Mononuclear cell (primary cell): ENCODE measurements at places on chromosomes 1 and 21. TPM values are rescaled to one million over a fixed set of nuclear protein-coding genes. Genes with fewer than 3 reads are reported as not detected.

KCNJ6 gene
- total RNA-seq, result under 0.01 TPM

MROH7 gene
- 0.42 TPM for total RNA-seq

OR2T33 gene
- not detected for total RNA-seq

FNDC5 gene
- total RNA-seq, result 0.10 TPM

SLAMF6 gene
- 8.2 TPM for total RNA-seq

MSH4 gene
- total RNA-seq, result 0.31 TPM

AGBL4 gene
- total RNA-seq, result 0.10 TPM

LCE2C gene
- not detected for total RNA-seq

LPAR3 gene
- total RNA-seq, result 0.84 TPM

EPHA2 gene
- total RNA-seq, result 0.63 TPM

SPRR3 gene
- total RNA-seq, result not detected

GJA8 gene
- total RNA-seq, result not detected

EDN2 gene
- not detected for total RNA-seq

GPR3 gene
- 0.10 TPM for total RNA-seq

CRYAA gene
- total RNA-seq, result not detected

CCSAP gene
- total RNA-seq, result 21.1 TPM

MYCL gene
- 5.0 TPM for total RNA-seq

LCE6A gene
- total RNA-seq, result not detected

KAZN gene
- total RNA-seq, result 0.31 TPM

SLC66A1 gene
- total RNA-seq, result 2.5 TPM

IGSF9 gene
- not detected for total RNA-seq

KLHDC8A gene
- 0.21 TPM for total RNA-seq

RPE65 gene
- 0.10 TPM for total RNA-seq

SPRR5 gene
- total RNA-seq, result not detected

NUF2 gene
- 0.94 TPM for total RNA-seq

TPTE gene
- not detected for total RNA-seq

CROCC gene
- 27.8 TPM for total RNA-seq
